ENCODE measurements at places on chromosomes 5 and 9.

DNA sequence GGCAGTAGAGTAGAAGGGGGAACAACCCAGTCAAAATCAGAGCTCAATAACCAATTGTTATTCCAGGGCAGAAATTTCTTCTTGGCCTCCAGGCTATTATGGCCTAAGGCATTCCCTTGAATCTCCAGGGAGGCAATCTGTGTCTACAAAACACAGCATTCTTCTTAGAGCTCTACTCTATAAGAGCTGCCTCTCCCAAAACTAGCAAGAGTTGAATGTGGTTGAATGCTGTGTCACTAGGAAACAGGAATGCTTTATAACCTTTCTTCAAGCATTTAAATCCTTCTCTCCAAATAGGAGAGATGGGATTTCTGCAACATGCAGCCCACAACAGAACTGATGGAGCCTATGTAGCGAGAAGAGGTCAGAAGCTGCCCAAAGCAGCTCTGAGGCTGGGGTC is 97.1 kb upstream of the APC start:
- DNase-seq = no peak

DNA sequence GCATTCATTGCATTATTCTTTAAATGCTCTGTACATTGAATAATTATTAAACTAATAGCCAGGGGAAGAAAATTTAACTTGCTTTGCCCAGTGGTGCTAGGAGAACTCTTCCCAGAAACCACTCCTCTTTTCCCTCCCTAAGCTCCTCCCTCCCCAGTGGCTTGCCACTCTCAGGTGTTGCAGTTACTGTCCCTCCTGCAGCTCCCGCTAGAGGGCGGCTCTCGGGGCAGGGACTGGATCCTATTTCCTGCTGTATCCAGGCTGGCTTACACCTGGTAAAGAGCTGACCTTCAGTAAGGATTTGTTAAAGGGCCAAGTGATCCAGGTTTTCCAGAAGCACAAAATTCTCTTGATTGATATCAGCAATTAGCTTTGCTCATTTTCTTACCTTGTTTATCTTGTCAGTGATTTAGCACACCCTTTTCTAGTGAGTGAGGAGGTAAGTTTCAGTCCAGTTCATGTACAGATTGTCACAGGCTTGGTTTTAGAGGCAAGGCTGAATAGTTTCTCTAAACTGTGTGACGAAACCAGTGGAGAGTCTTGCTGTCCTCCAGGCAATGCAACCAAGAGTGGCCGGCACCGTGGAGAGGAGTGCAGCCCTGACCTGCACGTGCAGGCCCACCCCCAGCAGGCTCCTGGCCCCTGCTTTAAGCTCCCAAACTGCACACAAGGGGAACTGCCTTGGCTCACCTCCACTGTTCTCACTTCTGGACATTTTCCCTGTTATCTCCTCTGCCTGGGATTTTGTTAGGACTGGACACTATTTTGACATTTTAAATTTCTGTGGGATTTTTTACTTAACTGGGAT is 423.8 kb downstream of the SPOCK1 start:
- peak; percentile 73 for DNase-seq

GRCh38 chr9:78406933-78407332 is 110.0 kb downstream of the PSAT1 start:
- no peak for DNase-seq

- DNase-seq = no peak
These were observed 576.5 kb downstream of the TLE1 start for GRCh38 chr9:81112627-81113452.

- DNase-seq = no peak
These were observed 330.2 kb downstream of the PIK3R1 start for GRCh38 chr5:68545636-68546295.

DNA sequence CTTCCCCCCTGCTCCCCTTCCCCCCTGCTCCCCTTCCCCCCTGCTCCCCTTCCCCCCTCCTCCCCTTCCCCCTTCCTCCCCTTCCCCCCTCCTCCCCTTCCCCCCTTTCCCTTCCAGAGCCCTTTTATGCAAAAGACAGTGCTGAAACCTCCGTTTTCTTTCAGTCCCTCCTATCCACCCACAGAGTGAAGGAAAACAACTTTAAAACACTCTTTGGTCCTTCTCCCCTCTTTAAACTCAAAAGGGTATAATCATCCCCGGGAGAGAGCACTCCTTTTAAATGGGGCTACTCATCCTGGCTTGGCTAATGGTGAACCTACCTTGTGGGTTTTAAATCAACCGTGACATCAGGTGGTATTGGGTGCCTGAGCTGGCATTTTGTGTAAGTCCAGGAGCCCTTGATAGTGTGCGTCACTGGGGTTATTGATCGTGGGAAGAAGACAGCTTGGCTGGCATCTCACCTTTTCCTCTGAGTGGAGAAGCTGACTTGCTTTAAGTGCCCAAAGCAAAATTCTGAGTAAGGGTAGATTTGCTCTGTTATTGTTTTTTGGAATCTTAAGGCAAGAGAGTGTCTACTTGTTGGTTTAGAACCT is 2.7 kb downstream of the LARP1 start:
- DNase-seq = no peak

GRCh38 chr9:129627556-129628440 is 1.8 kb downstream of the NTMT1 start:
- no peak for DNase-seq

- DNase-seq = no peak
These were observed 4.4 kb upstream of the BHMT start for GRCh38 chr5:79107020-79107796.

- DNase-seq = peak; percentile 39
These were observed 33.1 kb downstream of the APTX start for GRCh38 chr9:32968101-32969011.

GRCh38 chr5:58018016-58018415 is 441.9 kb downstream of the PLK2 start:
- no peak for DNase-seq

- DNase-seq = no peak
These were observed 188.8 kb downstream of the MTRR start for GRCh38 chr5:8057769-8058168.

- DNase-seq = peak; percentile 87
These were observed 21.7 kb downstream of the ANKRD55 start for GRCh38 chr5:56211298-56211865.

DNA sequence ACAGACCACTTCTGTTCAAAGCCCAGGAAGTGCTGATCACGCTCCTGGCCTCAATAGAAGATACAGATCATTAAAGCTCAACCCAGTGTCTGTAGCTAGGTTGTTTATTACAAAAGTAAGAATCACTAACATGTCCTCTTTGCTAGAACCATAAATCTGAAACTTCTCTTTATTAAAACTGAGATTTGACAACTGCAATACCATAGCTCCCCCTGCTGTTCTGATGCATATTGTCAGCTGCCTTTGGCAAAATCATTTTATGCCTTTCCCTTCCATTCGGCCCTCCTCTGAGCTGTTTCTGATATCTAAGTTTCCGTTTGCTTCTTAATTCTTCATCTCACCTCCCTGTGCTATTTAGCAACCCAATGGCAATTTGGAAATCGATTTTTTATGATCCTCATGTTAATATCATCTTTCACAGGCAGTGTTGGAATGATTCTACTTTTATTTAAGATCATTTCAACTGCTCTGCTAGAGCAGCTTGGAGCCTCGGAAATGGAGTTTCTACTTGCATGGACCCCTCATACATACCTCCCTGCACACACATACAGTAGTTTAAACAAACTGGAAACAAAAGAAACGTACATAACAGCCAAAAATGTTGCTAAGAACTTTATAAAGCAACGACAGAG is 998.8 kb downstream of the MAT2B start:
- peak; percentile 21 for DNase-seq

DNA sequence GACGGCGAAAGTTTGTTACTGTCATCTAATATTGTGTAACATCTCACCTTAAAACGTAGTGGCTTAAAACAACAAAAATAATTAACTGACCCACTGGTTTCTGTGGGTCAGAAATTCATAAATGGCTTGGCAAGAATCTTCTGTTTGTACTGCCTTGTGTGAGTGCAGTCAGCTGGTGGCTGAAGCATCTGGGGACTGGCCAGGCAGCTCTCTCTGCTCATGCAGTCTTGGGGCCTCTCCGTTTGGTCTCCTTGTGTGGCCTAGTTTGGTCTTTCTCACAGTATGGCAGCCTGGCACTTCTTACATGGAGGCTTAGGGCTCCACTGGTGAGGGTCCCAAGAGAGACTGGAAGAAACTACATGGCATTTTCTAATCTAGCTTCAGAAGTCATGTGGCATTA is 49.0 kb upstream of the CTXN3 start:
- DNase-seq = no peak

DNA sequence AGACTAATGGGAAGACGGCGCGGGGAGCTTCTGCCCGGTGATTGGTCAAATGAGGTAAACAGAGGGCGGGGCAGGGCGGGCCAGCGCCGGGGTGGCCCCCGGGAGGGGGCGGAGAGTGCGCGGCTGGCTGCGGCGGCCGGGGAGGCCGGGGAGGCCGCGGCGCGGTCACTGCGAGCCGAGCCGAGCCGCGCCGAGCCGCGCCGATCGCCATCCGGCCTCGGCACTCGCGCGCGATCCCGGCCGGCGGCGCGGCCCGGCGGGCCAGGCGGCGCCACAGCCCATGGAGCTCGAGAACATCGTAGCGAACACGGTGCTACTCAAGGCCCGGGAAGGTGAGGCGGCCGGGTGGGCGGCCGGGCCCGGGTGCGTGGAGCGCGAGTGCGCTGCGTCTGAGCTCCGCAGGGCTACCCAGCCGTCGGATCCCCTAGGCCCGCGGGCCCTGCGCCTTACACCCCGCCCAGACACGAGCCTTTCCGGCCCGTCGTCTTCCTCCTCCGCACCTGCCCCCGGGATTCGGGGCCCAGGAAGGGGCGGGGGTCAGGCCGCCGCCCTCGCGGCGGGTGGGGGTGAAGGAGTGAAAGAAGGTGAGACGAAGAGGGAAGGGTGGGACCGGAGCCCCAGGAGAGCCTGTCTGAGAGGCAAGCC is at the start of gene GRK6:
Gene GRK6 (plus strand): TSS at position 111 of the 645 bp plus-strand sequence. CDS start 170 bp downstream, at position 281.
- peak; percentile 47 for DNase-seq

DNA sequence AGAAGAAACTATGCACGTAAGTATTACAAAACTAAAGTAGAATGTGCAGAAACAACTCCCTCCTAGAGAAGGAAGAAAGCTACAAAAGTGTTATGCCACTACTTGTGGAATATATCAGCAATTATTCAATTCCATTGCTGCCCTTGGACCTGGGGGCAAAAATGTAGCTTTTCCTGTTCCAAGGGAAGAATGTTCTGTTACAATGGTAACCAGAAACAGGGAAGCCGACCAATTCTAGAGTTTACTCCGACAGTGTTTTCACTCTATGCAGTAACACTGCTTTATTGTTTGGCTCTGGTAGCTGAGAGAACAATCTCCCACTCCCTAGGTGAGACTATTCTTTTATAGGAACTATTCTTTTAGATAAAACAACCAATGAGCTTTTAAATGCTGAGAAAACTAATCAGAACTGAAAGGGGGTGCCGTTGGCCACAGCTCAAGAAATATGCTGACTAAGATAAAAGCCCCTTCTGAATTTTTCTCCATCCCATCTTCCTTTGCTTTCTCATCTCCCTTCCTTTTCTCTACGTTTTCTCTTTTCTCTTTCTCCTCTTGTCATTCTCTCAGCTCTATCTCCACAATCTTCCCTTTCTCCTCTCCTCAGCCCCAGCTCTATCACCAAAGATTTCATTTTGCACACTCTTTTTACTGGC is 54.1 kb downstream of the SLC1A3 start:
- no peak for DNase-seq

DNA sequence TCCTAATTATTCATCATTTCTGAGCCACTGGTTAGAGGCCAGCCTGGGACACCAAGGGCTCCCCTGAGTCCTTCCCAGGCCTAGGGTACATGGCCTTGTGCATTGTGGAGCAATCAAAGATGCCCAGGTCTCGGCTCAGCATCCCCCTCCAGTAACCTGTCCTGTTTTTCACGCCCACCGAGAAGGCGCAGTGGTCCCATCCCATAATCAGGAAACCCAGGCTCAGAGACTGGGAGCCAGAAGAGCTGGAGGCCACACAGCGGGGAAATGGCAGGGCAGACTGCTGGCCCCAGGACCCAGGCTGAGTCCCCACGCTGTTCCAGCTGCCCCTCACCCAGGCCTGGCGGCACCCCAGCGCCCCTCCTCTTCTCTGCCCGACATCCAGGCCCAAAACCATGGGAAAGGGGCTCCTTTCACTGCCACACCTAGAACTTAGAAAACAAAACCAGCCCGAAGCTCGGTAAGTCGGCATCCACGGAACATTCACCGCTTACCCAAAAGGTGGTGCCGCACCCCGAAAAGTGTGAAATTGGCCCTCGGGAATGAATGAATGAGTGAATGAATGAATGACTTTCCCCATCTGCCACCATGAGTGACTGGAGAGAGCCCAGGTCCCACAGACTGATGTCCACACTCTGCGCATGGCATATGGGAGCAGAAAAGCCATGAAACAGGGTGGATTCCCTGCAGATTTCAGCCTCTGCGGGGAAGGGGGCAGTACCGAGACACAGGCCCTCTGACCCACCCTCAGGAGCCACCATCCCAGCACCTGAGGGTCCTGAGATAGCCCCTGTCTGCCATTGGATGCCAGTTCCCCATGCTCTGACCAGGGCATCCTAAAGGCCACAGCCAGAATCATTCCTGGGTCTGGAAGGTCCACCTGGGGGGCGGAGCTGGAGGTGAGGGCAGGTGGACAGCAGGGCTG is 132.5 kb downstream of the OLFM1 start:
- no peak for DNase-seq

- DNase-seq = no peak
These were observed 162.8 kb downstream of the KCTD16 start for GRCh38 chr5:144333336-144333920.

DNA sequence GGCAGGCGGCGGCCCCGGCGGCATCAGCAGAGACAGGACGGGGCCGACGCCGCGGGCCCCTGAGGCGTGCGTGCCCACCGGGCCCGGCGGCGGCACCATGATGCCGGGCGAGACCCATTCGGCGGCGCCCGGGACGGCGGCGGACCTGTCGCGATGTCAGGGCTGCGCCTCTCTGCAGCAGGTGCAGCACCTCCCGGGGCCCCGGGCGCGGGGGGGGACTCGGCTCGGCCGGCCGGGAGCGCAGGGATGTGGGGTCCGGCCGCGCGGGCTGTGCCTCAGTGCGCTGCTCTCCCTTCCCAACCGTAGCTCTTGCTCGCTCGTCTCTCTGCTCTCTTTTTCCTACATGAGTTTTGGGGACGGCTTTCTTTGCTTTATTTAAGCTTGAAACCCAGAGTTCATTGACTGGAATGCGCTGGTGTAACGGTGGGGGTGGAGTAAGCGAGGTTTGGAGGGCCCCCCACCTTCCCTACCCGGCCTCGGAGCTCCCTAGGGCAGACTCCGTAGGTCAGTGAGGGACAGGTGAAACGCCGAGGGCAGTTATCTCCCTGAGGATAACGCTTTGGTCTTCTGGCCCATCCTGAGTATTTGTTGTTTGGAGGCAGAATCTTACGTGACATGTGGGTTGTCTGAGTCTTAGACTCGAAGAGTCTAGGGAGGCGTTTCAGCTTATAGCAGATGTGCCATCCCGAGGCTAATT is 490 bp downstream of the ICE1 start:
- no peak for DNase-seq

GRCh38 chr5:139472386-139473030 is 1.7 kb downstream of the SMIM33 start:
- DNase-seq = no peak

GRCh38 chr5:82662340-82662739 is 384.2 kb upstream of the RPS23 start:
- no peak for DNase-seq

- no peak for DNase-seq
These were observed 3.2 kb upstream of the FBXO4 start for GRCh38 chr5:41921874-41922273.

GRCh38 chr5:81750308-81751008 is 439 bp downstream of the SSBP2 start:
- no peak for DNase-seq
